ENCODE measurements at places on chromosomes 11 and 22.
A peak's percentile ranks its signal among the peaks of the same experiment; 100 is the strongest.

- no peak for DNase-seq
These were observed 1081.7 kb downstream of the JRKL start for GRCh38 chr11:97471480-97471879.

DNA sequence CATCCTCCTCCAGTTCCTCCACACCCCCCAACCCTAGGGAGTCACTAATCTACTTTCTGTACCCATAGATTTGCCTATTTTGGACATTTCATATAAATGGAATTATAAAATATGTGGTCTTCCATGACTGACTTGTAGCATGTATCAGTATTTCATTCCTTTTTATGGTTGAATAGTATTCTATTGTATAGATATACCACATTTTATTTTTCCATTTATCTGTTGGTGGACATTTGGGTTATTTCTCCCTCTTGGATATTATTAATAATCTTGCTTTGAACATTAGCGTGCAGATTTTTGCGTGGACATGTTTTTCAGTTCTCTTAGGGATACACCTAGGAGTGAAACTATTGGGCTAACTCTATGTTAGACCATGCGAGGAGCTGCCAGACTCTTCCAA, 23.4 kb downstream of the NAT10 start:
- DNase-seq, result no peak

GRCh38 chr11:13009921-13010748, 1.0 kb downstream of the RASSF10 start:
- DNase-seq, result peak; percentile 7

- no peak for DNase-seq
These were observed 131.7 kb downstream of the MICAL2 start for GRCh38 chr11:12241971-12242672.

GRCh38 chr22:29606320-29606719, 2.9 kb downstream of the NF2 start:
- no peak for DNase-seq

- no peak for DNase-seq
These were observed 4.9 kb upstream of the NUDT8 start for GRCh38 chr11:67634366-67635230.

GRCh38 chr22:28710576-28711191, 30.9 kb downstream of the CHEK2 start:
- DNase-seq, result no peak

DNA sequence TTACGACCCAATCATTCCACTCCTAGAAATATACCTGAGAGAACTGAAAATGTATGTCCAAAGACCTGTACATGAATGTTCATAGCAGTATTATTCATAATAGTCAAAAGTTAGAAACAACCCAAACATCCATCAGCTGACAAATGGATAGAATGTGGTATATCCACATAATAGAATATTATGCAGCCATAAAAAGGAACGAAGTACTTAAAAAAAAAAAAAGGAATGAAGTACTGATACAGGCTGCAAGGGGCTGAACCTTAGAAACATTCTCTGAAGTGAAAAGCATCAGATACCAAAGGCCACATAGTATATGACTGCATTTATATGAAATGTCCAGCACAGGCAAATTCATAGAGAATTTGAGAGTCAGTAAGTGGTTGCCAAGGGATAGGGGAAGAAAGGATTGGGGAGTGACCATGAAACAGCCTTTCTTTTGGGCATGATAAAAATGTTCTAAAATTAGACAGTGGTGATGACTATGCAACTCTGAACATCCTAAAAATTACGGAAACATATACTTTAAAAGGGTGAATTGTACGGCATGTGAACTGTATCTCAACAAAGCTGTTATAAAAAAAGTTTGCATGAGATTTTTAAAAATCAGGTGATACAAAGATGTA, 1.8 kb downstream of the TPST2 start:
- no peak for DNase-seq

DNA sequence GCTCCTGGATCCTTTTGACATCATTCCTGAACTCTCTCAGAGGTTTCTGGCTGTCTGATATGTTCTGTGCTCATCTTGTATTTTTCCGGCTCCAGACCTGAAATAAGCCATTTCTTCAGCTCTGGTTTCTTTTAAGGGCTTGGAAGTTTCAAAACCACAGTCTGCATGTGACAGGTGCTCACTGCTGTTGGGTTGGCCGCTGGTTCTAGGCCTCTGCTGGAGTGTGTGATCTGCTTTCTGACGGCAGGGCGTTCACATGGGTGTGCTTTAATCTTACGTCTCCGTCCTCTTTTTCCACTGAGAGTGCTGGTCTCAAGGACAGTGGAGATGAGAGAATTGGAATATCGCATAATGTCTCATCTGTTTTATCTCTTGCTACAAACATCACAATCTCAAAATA, 10.3 kb downstream of the ZBED4 start:
- DNase-seq, result no peak

DNA sequence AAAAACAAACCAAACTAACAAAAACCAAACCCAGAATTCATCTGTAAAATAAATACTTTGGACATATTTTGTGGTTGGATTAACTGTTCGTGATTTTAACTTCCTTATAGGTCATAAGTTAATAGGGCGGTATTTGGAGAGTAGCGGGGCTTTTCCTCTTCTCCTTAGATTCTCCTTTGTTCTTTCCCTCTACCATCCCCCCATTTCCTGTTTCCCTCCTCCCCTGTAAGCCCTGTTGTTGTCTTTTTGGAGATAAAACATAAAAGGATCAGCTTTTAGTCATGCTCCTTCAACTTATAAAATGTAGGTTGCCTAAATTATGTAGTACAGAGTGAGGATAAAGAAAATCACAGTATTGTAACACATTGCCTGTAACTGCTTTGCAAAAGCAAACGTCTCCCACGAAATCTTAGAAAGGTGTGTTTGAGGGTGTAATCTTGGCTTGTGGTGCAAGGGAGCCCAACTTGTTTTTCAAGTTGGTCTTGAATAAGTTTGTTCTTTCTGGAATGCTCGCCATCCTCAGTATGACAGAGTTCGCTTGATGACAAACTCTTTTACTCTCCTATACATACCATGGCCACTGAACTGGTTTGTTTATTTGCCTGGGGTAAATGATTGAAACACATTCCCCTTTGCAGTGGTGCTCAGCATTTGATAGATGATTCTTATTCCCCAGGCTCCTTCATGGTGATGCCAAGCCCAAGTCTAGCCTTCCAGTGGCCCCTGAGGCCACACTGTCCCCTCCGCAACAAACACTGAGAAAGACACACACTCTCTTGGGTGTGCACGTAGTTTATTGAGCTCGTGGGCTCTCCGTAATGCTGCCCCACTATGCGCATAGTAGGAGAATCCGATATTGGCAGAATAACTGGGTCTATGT, 49.4 kb downstream of the TEAD1 start:
- no peak for DNase-seq

GRCh38 chr11:126101251-126101929, 38.7 kb upstream of the CDON start:
- no peak for DNase-seq

GRCh38 chr11:86218125-86219084, 26.1 kb upstream of the EED start:
- no peak for DNase-seq

GRCh38 chr22:49941507-49942316, 18.9 kb upstream of the PIM3 start:
- no peak for DNase-seq

DNA sequence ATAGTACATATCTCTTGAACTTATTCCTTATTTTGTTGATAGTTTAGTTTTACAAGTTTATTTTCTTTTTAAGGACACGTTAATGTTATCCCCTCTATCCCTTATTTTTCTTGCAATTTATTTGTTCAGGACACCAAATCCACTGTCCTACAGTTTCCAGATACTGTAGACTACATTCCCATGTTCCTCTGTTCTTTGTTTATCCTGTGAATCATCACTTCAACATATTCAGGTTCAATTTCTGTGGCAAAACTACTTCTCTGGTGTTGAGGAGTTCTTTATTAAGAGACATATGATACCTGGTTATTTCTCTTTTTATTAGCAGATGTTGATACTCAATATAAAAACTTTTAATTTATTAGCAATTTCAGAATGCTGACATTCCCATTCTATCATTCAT, 72.8 kb upstream of the CLNS1A start:
- no peak for DNase-seq

DNA sequence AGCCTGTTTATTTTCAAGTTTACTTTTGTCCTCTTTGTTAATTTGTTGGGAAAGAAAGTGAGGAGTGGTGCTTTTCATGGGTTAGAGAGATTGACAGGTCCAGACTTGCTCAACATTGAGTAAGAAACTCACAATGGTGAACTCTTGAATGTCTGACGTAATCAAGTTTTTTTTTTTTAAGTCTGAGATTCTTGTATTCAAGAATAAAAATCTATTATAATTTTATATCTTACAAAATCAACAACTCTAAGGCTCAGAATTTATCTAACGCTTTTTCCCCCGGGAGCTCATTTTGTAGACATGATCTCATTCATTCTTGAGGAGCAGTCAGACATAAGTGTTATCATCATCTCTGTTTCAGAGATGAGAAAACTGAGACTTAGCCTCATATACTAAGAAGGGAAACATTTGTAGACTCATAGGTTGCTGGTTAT, 39.1 kb upstream of the SPTBN2 start:
- no peak for DNase-seq

DNA sequence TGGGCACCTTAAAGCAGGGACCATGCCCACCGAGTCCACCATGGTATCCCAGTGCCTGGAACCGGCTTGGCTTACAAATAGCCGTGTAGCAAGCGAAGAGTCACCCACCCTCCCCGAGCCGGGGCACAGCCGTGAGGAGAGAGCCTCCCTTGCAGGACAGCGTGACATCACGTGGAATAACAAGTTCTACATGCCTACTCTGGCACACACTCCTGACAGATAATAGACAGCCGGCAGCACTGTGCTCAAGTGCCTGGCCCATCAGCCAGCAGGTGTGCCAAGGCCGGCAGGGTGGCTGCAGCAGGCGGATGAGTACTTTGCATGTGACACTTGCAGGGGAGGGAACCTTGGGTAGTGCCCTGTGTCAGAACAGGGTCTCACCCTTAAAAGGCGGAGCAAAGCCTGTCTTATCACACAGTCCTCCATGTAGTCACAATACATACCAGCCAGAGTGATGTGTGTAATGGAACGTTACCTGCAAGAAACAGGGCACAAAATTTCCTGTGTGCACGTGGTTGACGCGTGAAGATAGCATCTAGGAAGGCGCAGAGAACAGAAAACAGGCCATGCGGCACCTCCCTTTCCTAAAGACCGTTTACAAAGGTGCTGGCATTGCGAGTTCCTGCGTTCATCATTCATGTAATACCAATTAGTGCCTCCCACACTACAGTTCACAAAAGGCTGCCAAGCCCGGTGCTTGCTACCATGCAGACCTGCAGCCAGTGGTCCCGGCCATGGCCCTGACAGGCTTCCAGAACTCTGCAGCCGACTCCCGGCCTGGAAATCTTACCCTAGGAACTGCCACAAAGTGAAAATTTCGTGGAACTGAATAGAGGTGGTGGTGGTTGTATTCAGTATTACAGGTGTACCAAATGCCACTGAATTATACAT, 16.4 kb downstream of the TOM1 start:
- DNase-seq, result no peak

DNA sequence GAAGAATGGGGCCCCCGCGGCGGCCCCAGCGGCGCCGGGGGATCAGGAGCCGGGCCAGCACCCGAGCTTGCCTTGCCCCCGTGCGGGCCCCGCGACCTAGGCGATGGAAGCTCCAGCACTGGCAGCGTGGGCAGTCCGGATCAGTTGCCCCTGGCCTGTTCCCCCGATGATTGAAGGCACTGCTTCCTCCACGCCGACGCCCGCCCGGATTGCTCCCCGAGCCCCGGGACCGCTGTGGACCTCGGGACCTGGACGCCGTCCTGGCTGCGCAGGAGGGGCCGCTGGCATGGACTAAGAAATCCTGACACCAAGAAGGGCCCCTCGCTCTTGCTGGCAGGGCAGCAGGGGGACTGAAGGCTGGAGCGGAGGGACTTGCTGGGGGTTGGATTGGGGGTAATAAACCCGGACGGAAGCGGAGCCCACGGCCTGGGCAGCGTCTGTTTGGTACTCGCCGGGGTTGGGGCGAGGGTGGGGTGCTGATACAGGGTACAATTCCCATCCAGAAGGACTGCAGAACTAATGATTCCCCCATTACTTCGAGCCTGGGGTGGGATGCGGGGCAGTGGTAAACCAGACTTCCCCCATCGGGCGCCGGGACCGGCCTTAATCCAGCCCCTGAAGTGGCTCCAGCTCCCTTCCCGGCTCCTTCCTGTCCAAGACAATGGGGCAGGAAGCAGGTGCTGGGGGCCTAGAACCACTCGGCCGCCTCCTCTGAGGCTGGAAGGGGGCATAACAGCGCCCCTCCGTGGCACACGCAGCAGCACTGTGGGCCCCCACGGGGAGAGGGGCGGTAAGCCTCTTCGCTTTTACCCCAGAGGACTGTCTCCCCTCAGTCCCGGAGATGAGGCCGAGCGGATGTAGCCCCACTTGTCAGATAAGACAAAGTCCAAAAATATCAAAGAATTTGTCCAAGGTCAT, 1.0 kb downstream of the CCDC85B start:
- DNase-seq, result no peak

DNA sequence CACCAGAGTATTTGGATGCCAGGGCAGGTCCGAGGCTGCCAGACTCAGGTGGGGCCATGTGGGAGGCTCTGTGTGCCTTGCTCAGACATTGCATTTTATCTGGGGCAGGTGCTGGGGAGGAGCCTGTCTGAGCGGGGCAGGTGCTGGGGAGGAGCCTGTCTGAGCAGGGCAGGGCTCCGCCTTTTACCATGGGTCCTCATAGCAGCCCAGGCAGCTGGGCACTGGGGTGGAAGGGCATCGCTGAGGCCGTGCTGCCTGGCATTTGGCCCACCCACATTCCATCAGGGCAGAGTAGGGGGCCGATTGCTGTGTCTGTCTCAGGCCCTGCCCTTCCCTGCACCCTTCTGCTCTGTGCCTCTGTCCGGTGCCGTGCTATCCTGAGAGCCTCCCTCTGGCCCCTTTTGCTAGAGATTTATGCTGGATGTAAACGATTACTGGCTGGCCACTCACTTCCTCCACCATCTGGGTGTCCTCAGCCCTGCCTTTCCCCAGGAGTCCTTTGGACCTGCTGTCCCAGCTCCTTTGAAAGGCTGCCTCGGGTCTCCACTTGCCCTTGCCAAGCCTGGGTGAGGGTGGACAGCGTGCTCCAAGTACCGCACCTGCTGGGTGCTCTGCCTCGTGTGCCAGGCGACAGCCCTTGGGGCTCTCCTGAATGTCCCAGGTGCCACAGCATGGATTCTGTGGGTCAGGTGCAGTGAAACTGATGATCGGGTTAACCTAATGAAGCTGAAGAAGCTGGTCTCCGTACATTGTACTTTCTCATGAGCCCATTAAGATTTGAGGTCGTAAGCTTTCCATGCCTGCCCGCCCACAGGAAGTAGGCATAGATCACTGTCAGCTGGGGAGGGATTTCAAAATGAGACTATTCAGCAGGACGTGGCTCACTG, 281.6 kb downstream of the TBC1D22A start:
- no peak for DNase-seq

- peak; percentile 14 for DNase-seq
These were observed 28.5 kb upstream of the RBX1 start for GRCh38 chr22:40922484-40923303.
